ENCODE measurements at places on chromosomes 16 and 17.

DNA sequence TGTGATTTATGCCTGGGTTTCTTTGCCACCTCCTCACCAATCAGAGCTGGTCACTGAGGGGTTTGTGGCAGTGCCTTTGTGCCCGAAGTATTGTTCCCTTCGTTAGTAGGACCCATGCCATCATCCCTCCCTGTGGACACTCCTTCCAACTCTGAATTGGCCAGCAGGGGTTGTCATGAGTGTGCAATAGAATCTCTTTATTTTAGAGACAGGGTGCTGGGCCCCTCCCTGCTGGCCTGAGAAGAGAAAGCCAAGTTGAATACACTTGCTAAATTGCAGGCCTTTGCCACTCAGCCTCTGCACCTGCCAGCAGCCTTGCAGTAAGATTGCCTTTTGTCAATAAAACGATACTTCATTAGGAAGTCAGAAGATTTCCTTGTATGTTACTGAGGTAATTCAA, 40.7 kb upstream of the SLC12A3 start:
- no peak for DNase-seq

GRCh38 chr17:64084086-64084939, 45.6 kb downstream of the ERN1 start:
- no peak for DNase-seq

- DNase-seq = no peak
These were observed 172.5 kb downstream of the AXIN2 start for GRCh38 chr17:65388911-65389310.

DNA sequence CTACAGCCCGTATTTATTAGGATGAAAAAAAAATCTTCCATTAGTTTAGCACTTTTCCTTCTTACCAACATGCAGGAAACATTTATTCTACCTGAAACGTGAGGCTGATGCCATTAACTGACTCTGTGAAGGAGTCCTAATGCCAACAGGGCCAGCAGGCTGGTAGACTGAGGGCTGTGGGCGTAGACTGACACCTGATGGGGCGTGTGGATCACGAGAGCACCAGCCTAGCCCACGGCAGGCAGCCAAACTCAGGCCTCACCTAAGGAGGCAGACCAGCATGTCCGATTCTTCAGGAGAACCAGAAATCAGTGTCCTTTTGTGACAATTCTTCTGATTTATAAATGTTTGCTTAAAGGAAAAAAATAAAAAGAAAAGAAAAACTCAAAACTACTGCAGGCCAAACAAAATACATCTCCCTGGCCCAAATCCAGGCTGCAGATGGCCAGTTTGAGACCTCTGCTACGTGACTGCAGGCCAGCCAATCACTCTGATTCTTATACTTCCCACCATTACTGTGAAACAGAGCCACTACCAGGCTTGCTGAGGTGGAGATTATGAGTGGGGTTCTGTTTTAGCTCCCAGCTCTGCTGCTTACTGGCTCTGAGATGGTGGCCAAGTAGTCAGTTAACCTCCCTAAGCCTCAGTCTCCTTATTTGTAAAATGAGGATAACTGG, 66.5 kb downstream of the GNAO1 start:
- DNase-seq = no peak

DNA sequence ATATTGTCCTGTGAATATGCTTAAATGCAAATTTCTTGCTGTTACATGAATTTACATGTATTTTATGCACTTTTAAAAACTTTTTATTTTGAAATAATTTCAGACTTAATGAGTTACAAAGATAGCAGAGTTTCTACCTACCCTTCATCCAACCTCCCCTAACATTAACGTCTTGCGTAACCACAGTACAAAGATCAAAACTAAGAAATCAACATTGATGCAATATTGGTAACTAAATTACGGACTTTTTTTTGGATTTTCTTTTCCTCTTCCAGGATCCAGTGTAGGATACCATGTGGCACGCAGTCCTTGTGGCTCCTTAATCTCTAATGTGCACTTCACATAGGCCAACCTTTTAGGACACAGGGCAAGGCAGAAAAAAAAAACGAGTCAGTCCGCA, 124.9 kb downstream of the ABCC12 start:
- DNase-seq = no peak

DNA sequence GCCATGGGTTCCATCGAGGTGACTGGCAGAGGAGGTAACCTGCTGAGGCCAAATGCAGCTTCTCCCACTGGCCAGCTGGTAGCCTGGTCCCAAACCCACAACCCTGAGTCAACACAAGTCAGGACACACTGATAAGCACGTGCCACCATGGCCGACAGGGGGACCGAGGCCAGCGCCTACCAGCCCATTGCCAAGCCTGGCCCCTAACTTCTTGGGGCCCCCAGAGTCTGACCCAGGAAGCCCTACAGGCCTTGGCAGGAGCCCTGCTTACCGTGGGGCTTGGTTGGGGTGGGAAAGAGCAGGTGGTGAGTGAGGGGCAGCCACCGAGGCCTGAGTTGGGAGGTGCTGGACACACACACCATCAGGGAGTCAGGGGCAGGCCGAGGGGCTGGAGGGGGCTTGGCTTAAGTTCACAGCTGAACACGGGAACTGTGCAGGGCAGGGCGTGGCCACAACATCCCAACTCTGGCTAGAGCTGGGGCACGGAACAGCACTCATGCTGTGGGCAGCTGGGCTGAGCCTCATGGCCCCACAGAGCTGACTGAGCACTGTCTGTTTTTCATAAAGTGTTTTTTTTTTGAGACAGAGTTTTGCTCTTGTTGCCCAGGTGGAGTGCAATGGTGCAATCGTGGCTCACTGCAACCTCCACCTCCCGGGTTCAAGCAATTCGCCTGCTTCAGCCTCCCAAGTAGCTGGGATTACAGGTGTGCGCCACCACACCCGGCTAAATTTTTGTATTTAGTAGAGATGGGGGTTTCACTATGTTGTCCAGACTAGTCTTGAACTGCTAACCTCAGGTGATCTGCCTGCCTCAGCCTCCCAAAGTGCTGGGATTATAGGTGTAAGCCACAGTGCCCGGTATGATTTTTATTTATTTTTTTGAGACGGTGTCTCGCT, 5.5 kb downstream of the MRPL28 start:
- no peak for DNase-seq

DNA sequence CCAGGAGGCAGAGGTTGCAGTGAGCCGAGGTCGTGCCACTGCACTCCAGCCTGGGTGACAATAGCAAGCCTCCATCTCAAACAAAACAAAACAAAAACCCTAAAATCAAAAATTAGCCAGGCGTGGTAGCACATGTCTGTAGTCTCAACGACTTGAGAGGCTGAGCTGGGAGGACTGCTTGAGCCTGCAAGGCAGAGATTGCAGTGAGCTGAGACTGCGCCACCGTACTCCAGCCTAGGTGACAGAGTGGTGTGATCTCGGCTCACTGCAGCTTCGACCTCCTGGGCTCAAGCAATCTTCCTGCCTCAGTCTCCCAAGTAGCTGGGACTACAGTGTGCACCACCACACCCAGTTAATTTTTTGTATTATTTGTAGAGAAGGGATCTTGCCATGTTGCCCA, 87.6 kb downstream of the MYH11 start:
- DNase-seq = no peak

- no peak for DNase-seq
These were observed 80.0 kb downstream of the ATF7IP2 start for GRCh38 chr16:10465821-10466220.

- DNase-seq = no peak
These were observed at the start of gene SCNN1G for GRCh38 chr16:23182679-23183542. TSS of gene SCNN1G (plus strand) at chr16:23182745. CDS start at chr16:23186272, 3,527 bp downstream.

DNA sequence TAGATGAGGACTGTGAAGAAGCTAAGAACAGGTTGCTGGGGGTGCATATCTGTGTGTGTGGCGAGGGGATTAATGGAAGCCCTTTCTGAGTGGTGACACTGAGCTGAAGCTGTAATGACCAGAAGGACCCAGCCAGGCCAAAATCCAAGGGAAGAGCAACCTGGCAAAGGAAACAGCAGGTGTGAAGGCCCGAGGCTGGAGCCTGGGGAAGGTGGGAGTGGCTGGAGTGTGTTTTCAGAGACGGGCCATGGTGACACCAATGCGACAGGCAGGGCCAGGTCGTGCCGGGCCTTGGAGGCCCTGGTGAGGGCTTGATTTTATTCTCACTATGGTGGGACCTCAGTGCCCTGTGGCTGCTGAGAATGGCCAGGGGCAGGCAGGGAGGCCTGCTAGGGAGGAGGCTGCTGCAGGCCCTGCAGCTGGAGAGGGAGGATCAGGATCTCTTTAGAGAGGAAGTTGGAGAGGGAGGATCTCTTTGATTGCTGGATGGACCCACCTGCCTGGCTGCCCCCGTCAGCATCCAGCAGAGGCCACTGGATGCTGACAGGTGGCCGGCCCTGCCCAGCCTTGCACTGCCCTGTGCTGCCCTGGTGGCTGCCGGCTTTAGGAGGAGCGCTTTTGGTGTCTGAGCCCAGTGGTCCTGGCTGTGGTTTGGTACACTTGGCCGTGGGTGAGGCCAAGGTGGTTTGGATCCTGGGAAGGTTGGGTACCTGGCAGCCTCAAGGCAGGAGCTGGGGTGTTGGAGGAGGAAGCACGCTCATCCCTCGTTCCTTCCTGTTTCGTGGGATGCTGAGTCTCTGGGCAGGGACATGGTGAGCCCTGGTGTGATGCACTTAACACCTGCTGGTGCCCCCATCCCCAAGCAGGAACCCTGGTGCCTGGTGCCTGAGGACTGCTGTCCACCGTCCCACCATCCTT, 188.3 kb downstream of the SEC14L1 start:
- peak; percentile 29 for DNase-seq

DNA sequence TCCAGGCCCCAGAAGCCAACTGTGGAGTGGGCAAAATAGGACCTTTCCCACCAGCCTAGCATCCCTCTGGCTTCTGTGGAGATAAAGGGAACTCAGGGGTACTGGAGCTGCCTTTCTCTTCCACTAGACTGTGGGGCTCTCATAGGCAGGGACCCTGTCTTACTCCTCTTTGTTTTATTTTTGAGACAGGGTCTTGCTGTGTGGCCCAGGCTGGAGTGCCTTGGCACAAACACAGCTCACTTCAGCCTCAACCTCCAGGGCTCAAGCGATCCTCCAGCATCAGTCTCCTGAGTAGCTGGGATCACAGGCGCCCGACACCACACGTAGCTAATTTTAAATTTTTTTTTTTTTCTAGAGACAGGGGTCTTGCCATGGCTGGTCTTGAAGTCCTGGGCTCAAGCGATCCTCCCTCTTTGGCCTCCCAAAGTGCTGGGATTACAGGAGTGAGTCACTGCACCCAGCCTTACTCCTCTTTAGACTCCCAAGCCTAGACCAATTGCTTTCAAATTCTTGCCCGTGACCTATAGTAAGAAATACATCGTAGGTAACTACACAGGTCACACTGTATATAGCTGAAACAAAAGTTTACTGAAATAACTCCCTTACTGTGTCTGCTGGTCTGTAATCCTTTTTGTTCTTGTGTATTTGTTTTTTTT, 2.6 kb downstream of the RAI1 start:
- no peak for DNase-seq

DNA sequence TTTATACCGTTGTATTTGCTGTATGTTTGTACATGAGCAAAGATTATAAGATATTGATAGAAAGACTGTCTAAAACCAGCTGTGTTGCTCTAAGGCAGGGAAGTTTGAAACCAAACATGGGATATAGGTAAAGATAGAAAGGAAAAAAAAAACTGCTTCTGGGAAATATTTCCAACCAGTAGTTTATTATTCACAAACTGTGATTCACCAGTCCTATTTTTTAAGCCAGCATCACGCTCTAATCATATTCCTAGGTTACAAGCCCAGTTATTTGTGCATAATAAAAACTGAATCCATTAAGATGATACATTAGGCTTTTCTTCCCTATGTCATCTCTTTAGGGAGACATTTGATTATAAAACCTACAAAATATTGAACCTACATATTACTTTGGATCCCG, 4.0 kb downstream of the ERN1 start:
- no peak for DNase-seq

DNA sequence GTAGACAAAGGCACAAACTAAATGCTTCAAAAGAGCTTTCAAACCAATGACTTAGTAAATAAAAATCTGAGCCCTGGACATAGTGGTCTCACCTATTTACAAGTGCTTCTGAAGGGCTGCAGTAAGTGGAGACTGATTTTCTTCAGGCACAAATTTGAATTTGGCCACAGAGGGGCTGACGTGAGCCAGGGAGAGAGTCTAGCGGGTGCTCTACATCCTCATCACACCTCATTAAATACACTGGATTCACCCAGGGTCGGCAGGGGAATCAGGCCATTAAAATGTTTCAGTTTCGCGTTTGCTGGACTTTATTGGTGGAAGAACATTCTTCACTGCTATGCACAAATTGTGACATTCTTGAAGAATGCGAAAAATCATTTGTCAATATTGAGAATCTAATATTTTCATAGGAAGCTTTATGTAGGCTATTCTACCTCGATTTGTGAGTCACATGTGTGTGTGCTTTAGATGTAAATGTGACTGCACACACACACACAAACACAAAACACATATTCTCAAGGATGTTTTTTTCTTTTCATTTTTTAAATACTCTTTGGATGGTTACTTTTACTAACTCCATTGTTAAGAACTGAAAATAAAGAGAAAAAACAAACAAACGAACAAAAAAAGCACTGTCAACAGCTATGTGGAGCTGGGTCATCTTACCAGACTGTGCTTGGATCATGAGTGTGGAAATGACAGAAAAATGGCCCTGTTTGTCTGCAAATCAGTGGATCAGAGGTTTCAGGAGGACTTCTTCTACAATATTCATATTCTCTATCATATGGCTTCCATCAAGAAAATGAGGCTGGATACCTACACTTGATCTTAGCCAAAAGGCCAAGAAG, 58.9 kb downstream of the CDH11 start:
- DNase-seq = no peak

DNA sequence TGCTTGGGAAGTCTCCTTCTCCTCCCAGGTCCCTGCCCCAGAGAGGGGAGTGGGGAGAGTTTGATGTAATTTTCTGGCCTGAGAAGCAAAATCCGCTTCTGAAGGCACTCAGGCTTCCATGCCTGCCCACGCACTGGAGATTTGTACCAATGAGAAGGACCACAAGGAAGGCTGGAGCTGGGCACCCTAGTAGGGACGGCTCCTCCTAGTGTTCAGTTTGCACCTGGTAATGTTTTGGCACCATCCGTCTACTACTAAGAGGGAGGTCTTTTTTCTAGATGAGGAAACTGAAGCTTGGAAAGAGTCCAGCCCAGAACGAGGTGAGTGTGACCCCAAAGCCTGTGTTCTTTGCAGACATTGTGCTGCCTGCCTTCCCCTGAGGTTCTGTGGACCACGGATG, 83.6 kb upstream of the NLRP1 start:
- DNase-seq = no peak

GRCh38 chr16:68074850-68075555, 10.2 kb upstream of the NFATC3 start:
- DNase-seq = no peak

GRCh38 chr16:48745541-48745940, 135.6 kb upstream of the N4BP1 start:
- no peak for DNase-seq

- no peak for DNase-seq
These were observed 178.0 kb downstream of the RPTOR start for GRCh38 chr17:80722661-80723060.
